Central memory CD8-positive, alpha-beta T cell (primary cell): ENCODE measurements at places on chromosomes 2 and 18.
A peak's percentile ranks its signal among the peaks of the same experiment; 100 is the strongest.

- DNase-seq: no peak
Observed at GRCh38 chr18:66729442-66730239, 125.8 kb upstream of the CDH19 start.

GRCh38 chr2:233059797-233060500 is at the start of gene INPP5D:
TSS of gene INPP5D (plus strand) at chr2:233060342. CDS start at chr2:233060479, 137 bp downstream.
- peak; percentile 70 for DNase-seq

- DNase-seq: no peak
Observed at GRCh38 chr2:39929531-39929930, 150.5 kb upstream of the THUMPD2 start.

DNA sequence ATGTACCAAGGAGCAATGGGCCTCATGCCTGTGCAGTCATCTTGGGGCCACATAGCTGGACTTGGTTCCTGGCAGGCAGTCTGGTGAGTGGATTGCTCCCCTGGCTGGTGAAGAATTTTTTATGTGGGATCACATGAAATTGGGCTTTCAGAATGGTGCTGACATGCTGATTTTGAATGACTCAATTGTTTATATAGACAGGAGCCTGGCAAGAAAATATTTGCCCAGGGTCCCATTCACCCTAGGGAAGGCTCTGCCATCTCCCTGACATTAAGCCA is 266.9 kb downstream of the DYSF start:
- DNase-seq: no peak

- no peak for DNase-seq
Observed at GRCh38 chr2:10548626-10549025, 100.5 kb upstream of the ODC1 start.

DNA sequence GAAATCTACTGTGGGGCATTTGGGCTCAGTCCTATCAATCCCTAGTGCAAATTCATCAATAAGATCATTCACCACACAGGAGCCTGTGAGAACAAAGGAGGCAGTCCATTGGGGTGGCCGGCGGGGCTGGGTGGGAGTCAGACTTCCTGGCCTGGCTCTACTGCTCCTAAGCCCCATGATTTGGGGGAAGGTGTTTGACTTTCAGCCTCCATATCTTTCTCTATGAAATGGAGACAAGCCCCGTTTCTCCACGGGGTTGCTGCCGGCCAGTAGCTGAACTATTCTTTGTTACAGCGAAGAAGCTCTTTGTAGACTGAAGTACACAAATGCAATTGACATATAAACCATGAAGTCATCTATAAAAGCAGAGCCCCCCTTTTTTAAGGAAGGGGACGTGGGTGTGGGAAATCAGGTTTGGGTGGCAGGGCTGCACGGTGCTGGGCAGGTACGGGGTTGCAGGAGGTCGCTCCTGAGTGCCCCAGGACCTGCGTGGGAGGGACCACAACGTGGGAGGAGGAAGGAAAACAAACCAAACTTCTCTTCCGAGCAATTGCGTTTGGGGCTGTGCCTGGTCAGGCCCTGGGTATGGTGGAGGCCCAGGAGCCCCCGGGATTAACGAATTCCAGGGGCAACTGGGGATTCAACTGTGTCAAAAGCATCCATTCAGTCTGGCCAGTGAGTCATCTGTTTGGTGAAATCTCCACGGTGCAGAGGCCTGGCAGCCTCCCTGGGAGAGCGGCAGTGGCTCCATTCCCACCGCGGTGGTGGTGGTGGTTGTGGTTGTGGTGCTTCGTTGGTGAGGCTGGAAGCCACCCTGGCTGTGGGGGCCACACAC is 18.2 kb downstream of the FBLN7 start:
- DNase-seq: no peak

DNA sequence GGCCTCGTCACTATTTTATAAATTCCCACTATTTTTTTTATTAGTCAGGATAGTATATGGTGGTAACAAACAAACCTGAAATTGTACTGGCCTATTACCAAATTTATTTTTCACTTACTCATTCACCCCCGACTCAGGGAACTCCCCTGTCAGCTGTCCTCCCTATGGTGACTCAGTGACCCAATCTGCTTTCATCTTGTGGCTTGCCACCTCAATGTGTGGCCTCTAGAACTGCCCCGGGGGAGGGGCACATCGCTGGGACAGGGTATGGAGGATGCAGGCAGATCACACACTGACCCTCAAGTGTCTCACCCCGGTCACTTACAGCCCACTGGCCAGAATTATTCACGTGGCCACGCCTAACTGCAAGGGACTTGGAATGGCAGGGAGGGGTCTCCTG is 71.6 kb downstream of the ACTR2 start:
- DNase-seq: no peak

- DNase-seq: no peak
Observed at GRCh38 chr18:54880395-54881105, 52.3 kb downstream of the RAB27B start.

DNA sequence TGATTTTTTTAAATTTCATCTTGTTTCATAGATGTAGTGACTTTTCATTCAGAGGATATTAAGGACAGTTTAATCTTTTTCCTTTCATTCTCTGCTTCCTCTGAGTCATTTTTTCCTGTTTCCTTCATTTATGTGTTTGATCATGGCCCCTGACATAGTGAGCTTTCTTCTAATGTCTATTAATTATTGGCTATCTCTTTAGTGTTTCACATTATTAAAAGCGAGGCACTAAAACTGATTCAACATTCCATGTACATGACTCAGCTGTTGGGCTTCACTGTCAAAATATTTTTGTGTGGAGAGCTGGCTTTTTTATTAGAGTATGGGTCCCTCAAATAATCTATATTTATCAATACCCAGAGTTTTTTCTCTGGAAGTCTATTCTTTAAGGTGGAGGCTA is 125.8 kb downstream of the THSD7B start:
- DNase-seq: no peak

GRCh38 chr2:8303322-8303832 is 378.5 kb upstream of the ID2 start:
- DNase-seq: peak; percentile 76

DNA sequence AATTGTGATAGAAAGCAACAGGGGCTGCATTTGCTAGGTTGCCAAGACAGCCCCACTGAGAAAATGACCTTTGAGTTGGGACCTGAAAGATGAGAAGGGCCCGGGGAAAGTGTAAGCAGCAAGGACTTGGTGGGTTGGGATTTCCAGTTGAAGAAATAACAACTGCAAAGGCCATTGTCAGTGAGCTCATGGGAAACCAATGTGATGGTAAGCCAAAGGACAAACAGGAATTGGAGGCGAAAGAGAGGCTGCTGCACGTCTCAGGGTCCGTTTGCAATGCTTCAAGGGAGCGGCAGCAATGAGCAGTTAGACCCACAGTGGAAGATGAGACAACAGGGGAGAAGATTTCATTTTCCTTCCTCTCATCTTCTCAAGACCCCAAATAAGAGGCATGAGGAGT is 51.5 kb upstream of the RGPD4 start:
- DNase-seq: no peak

DNA sequence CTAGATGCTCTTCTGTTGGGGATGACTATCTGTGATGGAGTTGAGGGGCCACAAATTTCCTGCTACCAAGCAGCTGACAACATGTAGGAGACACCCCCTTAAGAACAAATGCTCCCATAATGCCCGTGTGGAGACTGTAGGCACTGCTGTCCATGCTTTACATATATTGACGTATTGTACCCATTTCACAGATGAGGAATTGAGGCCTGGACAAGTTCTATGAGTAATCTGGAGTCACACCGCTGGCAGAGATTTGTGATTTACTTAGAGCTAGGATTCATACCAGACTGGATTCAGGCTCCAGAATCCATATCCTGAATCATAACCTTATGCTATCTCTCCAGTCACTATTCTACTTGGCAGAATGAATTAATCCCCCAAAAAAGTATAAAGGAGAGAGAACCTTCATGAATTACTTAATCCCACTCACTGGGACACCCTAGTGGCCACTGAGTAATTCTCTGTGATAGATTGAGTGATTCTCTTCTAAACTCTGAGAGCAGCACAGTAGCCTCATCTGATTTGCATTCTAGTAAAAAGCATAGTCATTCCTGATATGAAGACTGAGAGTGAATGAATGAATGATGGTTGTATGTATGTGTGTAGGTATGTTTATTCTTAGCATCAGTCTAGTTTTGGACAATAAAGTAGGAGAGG is 460.7 kb upstream of the MEIS1 start:
- DNase-seq: no peak

DNA sequence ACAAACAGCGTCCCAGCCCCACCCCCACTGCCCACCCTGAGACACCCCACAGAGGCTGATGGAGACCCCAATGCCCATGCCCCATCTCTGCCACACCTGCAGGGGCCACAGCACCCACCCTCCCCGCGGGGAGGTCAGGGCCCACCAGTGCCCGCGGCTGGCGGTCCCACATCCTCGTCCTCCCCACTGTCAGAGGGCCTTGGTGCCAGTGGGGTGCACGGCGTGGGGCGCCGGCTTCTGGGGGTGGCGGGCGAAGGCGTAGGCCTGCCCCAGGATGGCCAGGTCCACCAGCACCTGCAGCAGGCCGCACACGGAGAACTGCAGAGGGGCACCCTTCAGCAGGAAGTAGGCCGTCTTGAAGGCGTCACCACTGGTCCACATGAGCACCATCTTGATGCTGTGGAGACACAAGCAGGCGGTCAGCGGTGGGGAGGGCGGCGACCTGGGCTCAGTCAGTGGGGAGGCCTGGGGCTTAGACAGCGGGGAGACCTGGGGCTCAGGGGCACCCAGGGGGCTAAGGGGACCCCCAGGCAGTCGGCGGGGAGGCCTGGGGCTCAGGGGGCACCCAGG is 47.6 kb downstream of the SLC66A2 start:
- no peak for DNase-seq

DNA sequence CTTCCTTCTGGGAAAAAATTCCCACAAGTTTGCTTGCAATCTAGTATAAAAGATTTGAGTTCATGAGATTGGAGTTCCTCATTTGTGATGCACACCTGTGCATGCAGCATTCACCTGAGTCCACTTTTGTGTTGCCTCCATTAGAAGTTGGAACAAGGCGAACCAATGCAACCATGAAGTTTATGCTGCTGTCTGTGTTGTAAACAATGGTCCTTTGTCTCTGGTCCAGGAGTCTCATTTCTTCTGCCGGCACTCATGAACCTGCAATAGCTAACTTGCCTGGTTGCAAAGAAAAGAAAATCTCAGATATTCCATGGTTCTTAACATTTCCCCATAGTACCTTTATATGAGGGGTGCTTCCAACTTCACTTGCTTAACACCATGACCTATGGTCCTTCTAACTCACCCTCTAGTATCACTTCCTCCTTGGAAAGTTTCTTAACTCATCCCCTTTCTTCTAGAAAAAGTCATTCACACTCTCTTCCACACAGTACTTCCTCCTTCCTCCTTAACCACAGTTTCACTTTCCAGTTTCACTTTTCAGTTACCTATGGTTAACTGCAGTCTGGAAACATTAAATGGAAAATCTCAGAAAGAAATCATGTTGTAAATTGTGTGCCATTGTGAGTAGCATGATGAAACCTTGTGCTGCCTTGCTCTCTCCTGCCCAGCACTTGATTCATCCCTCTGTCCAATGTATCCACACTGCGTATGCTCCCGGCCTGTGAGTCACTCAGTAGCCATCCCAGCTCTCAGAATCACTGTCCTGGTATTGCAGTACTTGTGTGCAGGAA is 128.8 kb upstream of the TRIB2 start:
- no peak for DNase-seq

- no peak for DNase-seq
Observed at GRCh38 chr2:7400628-7401027, 483.4 kb downstream of the RNF144A start.
